NCI-H1694 treated with DMSO at 0.1 percent for 48 hours (cell line): ENCODE measurements at places on chromosomes 2 and 18.

GRCh38 chr2:25362434-25363145 lies 20.9 kb upstream of the DNMT3A start:
- DNase-seq = no peak

DNA sequence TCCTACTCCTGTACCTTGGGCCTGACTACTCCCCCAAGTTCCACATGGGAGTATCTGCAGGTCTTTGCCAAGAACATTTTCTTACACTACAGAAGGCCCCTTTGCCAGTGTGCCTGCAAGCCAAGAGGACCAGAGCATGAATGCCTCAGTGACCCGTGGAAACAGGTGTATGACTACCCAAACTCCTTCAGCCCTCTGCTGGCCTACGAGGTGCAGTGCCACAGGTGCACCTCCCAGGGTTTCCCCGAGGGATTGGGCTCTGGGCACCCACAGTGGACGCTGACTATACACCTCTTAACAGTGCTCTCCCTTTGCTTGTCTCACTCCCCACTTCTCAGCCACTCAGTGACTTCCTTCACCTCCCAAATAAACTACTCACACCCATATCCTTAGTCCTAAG lies 91.4 kb downstream of the COL6A3 start:
- no peak for DNase-seq

DNA sequence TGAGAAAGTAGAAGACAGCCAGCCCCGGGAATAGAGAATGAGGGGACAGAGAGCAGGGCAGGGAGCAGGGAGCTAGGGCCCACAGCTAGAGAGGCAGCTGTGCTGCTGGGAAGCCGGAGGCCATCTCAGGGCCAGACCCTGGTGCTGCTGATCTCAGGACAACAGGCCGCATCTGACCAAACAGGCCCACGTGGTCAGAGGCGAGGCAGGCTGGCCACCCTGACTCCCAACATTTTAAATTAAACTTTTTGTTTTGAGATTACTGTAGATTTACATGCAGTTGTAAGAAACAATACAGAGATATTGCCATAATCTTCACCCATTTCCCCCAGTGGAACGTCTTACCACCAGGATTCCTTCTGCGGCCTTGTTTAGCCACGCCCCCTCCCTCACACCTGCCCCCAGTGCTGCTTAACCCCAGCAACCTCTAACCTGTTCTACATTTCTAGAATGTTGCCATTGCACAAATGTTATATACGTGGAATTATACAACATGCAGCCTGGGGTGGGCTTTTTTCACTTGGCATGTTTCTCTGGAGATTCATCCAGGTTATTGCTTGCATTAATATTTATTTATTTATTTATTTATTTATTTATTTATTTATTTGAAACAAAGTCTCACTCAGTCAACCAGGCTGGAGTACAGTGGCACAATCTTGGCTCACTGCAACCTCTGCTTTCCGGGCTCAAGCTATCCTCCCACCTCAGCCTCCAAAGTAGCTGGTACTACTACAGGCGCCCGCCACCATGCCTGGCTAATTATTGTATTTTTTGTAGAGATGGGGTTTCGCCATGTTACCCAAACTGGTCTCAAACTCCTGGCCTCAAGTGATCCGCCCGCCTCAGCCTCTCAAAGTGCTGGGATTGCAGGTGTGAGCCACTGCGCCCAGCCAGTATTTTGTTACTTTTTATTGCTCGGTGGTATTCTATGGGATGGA lies 48.6 kb upstream of the GPR17 start:
- no peak for DNase-seq

- DNase-seq = no peak
Measured at GRCh38 chr2:77434880-77435279, 87.3 kb downstream of the LRRTM4 start.

- no peak for DNase-seq
Measured at GRCh38 chr2:143148011-143148410, 18.8 kb downstream of the ARHGAP15 start.

GRCh38 chr2:7264791-7265190 lies 347.6 kb downstream of the RNF144A start:
- DNase-seq = peak; percentile 88

DNA sequence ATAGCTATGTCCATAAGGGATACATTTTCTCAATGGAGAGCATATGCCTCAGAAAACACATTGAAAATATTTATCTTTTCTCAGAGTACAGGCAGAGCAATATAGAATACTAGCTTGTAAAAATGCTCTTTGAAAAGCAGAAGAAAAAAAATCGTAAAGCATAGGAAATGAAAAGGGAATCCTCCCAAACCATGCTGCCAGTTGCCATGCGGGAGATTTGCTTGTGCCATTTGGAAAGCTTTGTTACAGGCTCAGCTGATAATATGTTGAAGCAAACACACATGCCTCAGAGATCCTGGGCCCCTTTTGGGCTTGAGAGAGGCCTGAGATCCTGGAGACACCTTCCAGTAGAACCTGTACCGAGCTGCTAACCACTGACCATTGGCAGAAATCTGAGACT lies 697.1 kb downstream of the BCL11A start:
- DNase-seq = no peak

DNA sequence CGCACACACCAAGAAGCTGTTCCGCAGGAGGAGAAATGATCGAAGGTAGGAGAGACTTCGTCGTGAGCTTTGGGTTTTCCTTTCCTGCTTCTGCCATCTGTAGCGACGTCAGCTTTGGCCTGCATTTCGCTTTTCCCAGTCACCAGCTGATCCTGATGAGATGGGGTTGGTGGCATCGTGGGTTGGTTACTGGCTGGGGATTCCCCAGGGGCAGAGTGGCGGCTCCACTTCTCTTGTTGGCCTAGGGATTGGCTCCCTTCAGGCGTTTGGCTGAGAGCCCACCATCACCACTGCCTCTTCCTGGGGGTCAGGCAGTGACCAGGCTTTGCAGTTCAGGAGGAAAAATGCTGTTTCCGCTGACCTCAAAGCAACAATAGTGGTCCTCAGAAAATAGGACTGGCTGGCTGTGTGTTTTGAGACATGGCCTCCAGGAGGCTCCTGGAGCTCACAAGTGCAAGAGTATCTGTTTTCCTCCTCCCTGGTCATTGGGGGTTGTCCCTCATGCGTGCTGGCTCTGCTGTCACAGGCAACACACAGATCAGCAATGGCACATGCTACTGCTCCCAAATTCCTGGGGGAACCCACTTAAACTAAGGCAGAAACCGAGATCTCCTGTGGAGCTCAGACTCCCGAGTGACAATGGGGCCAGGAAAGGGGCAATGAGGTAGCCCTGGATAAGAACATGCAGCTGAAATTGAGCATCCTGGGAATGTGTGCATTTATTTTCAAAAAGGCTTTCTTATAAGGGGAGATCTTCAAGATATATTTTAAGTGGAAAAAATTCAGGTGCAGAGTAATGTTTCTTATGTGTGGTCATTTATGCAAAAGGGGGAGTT lies 173.0 kb downstream of the CTIF start:
- peak; percentile 3 for DNase-seq

- no peak for DNase-seq
Measured at GRCh38 chr2:101012054-101012705, 10.1 kb downstream of the RPL31 start.

DNA sequence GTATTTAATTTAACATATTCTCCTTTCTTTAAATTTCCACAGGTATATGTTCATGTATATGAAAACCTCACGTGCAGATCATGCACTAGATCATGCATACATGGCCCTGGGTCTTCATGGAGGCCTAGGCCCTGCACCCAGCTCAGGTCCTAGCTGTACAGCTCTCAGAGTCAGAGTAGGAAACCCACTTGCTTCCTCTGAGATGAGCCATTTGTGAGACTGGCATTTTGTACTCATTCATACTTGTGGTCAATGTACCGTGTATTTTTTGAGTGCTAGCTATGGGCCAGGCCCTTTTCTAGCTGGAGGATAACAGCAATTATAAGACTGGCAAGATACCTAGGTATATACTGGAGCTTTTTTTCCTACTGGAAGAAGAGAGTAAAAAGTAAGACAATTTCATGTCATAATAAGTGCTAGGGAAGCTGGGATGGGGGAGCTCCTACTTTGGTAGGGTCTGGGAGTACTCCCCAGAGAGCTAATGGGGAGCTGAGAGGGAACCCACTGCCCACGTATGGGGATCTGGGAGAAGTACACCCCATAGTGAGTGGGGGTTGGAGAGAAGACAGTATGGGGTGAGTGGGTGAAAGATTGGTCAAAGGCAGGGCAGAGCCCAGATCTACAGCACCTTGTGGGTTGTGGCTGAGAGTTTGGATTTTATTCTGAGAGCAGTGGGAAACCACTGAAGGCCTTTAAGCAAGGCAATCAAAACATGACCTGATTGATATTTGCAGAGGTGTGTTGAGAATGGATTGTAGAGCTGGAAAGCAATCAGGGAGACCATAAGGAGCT lies 72.0 kb downstream of the POLE4 start:
- DNase-seq = no peak

DNA sequence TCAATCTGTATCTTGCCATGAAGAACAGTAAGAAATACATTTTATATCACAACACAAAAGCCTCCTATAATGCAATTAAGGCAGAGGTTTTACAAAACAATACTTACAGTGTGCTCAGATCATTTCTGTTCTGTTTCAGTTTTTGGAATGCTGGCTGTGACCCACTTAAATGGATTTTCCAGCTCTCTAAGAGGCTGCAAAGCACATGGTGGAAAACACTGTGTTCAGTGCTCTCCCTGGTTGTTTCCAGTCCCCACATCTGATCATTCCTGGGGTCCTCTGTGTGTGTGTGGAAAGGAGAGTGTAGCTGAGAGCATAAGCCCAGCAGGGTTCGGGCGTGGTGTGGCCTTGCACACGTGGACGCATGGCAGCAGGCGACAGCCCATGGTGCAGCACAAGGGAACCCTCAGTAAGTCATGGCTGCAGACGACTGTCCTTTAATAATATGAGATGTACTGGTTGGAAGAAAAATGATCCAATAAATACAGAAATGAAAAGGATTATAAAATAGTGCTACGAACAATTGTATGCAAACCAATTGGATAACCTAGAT lies 95.6 kb downstream of the FAM210A start:
- no peak for DNase-seq

DNA sequence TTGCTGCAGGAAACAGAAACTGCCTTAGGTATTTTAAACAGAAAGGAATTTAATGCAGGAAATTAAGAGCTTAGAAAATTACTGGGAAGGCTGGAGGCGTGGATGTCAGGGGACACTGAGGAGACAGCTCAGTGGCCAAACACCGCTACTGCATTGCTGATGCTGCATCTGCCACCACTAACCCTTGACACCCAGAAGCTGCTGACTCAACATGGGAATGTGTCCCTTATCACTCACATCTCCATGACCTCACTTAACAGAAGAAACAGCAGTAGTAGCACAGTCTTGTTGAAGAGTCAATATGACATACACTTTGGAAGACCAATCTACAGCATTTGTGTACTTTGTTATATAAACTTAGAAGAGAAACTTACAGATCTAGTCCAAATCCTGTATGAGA lies 906.1 kb downstream of the SLC4A3 start:
- no peak for DNase-seq

- no peak for DNase-seq
Measured at GRCh38 chr2:62440281-62440946, 65.6 kb downstream of the TMEM17 start.

DNA sequence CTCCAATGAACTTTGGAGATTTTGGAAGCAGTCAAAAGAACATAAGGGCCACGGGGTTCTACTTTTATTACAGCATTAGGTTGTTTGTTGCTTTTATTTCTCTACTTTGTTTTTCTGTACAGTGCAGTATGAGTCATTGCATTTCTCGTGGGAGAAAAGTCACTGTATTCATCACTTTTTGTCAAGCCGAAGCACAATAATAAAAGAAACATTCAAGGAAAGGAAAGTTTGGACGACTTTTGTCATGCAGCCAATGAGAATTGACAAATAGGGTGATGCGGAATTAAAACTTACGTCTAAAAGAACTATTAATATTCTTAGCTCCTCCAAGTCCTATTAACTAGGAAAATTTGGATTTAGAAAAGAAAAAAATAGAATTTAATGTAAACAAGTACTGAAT lies 209.9 kb downstream of the TMEM182 start:
- DNase-seq = no peak

- no peak for DNase-seq
Measured at GRCh38 chr2:228938629-228939028, 332.5 kb downstream of the PID1 start.

DNA sequence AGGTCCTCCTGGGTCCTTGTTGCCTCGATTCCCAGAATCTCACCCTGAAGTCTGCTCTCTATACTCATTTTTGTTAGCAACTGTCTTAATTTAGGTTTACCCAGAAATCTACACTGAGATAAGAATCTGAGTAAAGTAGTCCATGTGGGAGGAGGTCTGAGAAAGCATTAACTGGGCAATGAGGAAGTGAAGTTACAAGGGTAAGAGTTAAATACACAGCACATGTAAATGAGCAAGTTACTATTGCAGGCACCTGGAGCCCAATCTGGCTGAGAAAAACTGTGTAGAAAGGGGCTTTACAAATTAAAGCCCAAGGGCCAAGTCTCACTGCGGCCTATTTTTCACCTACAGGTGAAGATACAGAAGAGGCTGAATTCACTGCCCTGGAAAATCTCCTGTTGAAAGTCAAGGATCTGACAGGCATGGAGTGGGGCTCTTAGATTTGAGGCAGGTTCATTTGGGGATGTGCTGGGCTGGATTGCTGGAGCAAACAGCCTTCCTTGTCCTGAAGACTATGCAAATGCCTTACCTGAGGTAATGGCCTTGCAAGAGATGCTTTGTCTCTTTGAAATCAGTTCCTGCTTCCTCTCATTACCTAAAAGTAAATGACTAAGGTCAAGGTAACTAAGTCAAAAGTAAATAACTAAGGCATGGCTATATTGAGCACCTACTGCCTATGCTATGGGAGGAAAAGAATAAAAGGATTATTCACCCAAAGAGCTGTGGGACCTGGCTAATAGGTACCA lies 84.4 kb upstream of the DYNAP start:
- DNase-seq = no peak

DNA sequence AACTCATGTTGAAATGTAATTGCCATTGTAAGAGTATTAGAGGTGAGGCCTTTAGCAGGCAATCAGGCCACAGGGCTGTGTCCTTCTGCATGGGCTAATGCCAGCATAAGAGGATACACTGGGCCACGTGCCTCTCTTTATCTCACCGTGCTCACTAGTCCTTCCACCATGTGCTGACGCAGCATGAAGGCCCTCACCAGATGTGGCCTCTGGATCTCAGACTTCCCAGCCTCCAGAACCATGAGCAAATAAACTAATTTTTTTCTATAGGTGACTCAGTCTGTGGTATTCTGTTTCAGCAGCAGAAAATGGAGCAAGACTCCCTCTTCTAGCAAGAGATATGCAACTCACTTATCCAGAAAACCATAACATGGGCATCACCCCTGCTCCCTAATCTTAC lies 149.7 kb upstream of the ZNF236 start:
- no peak for DNase-seq
